ENCODE measurements at places on chromosomes 5 and 9.

DNA sequence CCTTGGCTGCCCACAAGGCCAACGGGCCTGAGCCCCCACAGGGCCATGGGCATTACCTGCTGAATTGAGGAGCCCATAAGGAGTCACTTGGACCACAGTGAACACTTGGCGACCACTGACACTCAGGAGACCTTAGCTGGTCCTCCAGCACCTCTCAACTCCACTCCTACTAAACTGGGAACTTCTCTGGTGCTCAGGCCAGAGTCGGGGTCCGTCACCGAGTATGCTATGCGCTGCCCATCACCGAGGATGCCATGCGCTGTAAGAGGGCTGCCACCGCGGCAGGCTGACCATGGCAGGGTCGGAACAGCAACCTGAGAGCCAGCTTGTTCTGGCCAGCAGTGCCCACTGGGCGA lies 600 bp upstream of the SQSTM1 start:
- no peak for DNase-seq

DNA sequence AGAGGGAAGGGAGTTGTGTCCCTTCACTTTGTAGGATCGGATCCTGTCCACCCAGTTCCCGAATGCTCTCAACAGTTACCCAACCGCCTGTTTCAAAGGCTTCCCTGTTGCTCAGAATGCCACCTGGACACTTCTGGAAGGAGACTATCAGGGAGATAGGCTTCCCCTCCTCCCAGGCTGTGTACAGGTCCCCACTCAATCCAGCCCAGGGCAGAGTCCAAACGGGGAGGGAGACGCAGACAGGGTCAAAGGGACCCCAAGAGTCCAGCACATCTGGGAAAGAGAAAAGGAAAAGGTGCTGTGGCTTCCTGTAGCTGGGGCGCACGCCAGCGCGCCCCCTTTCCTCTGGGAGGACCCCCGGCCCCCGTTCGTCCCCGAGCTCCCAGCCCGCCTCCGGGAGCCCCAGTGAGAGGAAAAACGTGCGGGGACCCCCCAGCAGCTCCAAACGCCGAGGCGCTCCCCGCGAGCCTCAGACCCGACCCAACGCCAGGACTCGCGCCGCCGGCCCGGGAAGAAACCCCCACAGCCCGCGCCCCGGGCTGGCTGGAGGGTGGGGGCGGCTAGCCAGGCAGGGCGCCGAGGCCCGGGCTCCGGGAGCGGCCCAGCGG lies 640 bp downstream of the SURF4 start:
- DNase-seq = no peak

DNA sequence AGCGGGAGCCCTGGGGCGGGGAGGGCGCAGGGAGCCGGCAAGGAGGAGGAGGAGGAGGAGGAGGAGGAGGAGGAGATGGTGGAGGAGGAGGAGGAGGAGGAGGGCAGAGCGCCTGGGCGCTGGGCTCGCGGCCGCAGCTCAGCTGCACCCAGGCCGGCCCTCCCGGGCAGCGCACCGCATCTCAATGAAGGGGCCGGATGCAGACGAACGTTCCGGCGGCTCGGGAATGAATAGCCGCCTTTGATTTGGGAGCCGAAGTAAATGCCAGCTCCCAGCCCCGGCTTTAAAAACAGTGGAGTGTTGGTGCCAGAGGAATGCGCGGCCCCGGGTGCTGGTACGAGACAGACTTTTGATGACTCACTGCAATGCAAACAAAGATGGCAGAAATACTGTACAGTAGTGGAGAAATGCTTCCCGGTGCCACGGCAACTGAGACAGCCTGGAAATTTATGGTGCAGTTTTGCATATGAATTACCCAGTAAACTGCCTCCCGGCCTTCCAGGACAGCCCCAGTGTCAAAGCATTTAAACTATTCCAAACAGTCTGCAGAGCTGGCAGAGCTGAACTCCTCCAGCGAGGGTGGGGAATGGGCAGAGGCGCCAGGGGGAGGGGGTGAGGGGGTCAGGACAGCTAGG lies 43.1 kb downstream of the NACC2 start:
- peak; percentile 60 for DNase-seq

GRCh38 chr9:27497883-27498417 lies 26.1 kb upstream of the IFNK start:
- DNase-seq = peak; percentile 28
